ENCODE measurements at places on chromosomes 11 and 22.

GRCh38 chr11:776561-777287, 563 bp downstream of the GATD1 start:
- peak; percentile 91 for DNase-seq

DNA sequence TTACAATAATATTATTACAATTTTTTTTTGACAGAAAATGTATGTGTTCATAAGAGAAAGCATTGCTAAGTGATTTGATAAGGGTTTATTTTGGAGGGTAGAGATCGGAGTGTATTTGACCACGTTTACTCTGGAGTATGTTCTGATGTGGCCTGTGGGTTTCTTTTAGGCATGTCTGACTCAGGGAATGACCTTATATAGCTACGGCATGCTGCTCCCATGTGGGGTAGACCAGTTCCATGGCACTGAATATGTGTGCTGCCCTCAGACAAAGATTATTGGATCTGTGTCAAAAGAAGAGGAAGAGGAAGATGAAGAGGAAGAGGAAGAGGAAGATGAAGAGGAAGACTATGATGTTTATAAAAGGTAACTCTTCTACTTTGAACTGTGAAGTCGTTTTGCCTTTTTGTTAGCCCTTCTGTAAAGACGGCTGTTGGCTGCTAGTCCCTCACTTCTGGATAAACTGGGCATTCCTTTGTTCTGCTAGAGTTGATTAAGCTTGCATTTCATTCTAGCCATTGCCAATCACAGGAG, 38.1 kb upstream of the ST14 start:
- DNase-seq = no peak

GRCh38 chr11:122706291-122707088, 51.0 kb downstream of the UBASH3B start:
- no peak for DNase-seq

- no peak for DNase-seq
These were observed 7.4 kb upstream of the PELI3 start for GRCh38 chr11:66459138-66459778.

DNA sequence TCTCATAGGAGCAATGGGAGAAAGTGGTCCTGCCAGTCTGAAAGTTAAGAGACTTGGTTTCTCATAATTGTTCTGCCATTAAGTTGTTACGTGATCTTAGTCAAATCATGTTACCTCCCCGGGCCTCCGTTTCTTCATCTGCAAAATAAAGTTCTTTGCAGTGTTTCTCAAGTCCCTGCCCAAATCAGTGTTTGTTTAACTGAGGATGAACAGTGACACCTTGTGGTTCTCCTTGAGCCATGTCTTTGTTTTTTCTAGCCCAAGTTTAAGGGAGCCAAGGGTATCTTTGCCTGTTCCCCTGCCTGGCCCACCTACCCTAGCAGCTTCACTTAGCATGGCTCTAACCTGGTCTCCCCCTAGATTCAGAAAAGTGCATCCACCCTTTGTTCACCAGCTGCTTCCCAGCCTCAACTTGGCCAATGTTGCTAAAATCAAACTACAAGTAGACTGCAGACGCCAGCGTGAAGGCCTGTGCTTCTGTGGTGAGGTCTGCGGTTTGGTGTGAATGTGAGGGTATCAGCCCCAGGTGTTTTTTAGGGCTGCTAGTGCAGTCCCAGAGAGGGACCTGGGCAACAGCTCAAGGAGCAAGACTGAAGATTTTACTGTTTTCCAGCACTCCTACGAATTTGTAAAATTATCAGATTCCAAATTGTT, 35.5 kb downstream of the FZD4 start:
- DNase-seq = peak; percentile 55

GRCh38 chr11:65925397-65925796, 6.2 kb downstream of the DRAP1 start:
- DNase-seq = no peak

DNA sequence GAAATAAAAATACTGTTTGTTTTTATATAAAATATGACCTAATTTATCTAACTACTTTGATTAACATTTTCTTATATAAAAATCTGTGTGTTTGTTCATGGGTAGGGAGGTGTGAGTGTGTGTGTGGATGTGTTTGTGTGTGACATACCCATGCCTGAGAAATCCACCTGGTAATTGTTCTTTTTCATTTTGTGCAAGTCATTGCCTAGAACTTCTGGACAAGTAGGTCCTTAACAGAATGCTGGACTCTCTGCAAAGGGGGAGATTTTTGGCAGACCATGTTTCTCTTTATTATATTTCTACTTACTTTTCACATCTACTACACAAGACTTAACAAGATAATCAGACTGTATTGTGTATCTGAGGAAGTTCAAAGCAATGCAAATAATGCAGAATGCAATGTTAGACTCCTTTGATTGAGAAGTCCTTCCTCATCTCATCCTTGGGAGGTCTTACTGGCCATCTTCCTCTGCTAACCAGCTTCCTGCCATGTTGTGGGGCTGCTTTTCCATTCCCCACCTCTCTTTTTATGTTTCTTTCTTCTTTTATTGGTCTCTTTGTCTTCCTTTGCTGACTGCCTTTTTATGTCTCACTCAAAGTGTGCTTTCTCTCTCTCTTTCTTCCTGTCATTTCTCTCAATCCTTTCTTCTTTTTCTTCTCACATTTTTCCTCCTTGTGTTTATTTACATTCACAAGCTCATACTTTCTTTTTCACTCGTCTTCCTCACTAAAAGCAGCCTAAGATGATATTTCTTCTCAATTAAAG, 1017.0 kb upstream of the CNTN5 start:
- DNase-seq = no peak

- peak; percentile 41 for DNase-seq
These were observed 29.2 kb downstream of the SC5D start for GRCh38 chr11:121321614-121322243.
